Activated effector memory CD4-positive, alpha-beta T cell treated with anti-CD3 and anti-CD28 coated beads, Interleukin-2, amount 50 U/mL, for 16 hours (primary cell): ENCODE measurements at places on chromosomes 13 and 19.
A peak's percentile ranks its signal among the peaks of the same experiment; 100 is the strongest.

DNA sequence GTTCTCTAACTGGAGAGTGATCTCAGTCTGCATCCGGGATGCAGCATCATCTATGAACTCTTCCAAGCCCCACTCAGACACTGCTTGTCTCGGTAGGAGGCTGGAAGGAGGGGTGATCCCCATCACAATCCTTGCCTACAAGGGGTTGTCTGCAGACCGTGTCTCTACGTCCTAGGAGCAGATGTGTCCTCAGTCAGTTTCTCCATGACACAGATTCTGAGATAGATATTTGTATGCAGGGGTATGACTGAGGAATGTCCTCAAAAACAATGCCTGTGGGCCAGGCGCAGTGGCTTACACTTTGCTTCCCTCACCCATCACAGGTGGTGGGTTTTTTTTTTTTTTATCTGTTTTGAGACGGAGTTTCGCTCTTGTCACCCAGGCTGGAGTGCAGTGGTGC, 871 bp downstream of the NCR1 start:
- DNase-seq, result no peak

GRCh38 chr19:2053601-2054389, 2.8 kb upstream of the MKNK2 start:
- DNase-seq, result no peak

DNA sequence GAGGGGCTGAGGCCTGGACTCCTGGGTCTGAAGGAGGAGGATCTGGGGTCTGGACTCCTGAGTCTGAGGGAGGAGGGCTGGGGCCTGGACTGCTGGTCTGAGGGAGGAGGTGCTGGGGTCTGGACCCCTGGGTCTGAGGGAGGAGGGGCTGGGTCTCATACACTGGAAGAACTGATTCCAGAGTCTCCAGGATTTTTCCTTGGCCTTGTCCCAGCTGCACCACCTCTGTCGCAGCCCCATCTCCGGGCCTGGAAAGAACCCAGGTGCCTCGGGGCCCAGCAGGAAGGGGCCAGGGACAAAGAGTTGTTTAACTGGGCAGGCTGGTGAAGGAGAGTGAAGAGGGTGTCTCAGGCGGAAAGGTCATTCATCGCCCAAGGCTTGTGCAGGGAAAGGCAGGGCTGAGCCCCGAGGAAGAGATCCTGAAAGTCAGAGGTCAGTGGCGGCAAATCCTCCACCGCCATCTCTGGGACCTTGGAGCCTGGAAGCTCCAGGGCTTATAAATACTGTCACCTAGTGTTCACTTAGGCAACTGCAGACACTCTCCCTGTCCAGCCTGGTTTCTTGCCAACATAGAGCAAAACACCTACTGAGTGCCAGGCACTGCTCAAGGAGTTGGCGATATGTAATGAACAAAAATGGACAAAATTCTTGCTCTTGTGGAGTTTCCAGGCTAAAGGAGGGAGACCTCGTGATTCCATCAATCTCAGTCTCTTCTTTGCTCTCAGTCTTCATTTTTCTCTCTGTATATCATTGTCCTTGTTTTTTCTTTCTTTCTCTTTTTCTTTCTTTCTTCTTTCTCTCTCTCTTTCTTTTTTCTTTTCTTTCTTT, 4.4 kb upstream of the KCNN4 start:
- DNase-seq, result peak; percentile 78

- DNase-seq, result no peak
Observed at GRCh38 chr19:10294368-10294697, 4.6 kb downstream of the ICAM5 start.

DNA sequence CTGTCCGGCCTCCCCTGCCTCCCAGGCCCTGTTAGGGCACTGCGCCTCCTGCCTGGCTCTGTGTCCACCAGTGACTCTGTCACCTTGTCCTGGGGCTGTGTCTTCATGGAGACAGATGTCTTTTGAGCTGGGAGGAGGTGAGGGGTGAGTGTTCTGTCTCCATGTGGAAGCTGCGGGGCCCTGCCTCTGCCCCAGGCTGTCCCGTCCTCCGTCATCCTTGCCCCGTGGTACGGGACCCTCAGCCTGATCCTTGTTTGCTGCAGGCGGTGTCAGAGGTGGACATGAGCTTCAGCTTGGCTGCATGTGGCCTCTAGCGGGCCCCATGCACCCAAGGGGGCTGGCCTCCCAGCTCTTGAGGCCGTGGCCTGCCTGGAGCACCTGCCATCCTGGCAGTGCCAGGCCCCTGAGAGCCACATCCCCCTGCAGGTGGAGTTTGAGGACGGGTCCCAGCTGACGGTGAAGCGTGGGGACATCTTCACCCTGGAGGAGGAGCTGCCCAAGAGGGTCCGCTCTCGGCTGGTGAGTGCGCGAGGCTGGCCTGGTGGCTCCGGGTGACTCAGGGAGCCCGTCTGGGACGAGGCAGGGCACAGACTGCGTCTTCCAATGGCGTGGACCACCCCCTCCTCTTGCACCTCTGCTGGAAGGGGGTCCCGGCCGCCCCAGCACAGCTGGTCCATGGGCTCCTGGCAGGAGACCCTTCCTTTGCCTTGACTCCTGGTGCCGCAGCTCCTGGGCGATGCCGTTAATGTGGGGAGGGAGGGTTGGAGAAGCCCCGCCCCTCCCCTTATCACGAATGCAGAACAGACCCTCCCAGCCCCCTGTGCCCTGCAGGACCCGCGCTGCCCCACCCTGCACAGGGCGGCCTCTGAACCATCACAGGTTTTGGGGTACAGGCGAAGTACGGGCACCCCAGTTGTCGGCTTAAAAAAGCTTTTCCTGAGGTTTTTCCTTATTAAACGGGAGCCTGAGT, 181.3 kb downstream of the KDM4B start:
- DNase-seq, result peak; percentile 46

- no peak for DNase-seq
Observed at GRCh38 chr13:43339805-43340550, 316.6 kb downstream of the DNAJC15 start.

DNA sequence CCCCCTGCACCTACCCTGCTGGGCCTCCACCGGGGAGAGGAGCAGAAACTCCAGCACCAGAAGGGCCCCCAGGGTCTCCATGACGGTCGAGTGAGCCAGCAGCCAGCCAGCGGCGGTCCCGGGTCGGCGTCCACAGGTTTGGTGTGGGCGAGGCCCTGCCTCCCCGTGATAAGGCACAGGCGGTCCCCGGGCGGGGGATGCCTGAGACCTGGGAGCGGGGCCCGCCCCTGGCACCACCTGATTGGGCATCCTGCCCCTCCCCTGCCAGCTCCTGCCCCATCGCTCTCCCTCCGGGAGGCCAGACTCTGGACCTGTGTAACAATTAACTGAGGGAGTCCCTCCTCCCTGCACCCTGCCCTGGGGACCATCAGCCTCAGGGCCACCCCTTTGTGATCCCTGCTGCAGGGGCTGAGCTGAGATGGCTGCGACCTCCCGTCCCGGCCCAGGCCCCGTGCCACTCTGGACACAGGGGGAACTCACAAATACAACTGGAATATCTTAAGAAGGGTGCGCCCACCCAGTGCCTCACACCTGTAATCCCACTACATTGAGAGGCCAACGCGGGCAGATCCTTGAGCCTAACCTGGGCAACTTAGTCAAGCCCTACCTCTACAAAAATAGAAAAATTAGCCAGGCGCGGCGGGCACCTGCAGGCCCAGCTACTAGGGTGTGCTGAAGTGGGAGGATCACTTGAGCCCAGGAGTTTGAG, at the start of gene SMIM24:
Gene SMIM24, minus strand, starts transcription at position 143 of the 709 bp plus-strand sequence. Its CDS starts 62 bp downstream, at position 81.
- no peak for DNase-seq

DNA sequence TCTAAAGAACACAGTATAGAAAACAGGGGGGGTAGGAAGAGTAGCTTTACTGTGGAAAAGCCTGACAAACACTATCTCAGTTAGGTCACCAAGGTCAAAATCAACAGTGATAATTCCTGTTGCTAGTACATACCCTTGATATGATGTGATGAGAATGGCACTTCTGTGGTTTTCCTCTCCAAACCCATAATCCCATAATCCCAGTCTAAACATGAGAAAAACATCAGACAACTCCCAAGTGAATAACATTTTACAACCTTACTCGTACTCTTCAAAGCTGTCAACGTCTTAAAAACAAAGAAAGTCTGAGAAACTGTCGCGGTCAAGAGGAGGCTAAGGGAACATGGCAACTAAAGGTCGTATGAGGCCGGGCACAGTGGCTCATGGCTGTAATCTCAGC, 137.6 kb downstream of the FOXO1 start:
- no peak for DNase-seq
